ENCODE measurements at places on chromosomes 5 and 9.

DNA sequence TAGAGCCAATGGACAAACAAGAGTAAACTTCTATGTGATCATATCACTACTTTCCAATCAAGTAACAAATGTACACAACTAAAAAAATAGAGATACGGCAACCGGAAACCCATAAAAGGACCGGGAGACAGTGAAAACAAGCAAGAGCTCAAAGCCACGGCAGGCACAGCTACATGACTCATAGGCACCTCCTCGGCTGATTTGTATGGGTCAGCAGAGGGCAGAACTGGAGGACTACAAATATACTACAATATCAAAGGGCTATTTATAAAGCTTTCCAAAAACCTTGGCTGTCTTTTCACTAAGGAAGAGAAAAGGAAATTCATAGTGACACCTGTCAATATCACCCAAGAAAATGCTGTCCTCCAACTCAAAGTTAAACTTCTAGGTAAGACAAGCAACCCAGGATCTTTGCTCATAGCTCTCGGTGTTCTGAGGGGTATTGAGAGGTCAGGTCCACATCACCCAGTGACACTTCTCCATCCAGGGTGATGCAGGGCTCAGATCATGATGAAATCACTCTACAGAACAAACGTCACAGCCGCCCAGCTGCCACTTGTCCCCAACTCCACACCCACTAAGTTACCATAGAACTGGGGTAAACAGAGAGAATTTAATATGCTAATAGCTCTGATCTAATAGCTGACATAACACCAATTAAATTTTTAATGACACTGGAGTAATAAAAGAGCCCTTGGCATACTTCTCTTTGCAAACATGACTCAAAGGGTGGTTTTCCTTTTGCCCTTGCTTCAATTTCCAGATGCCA, 41.3 kb downstream of the PFDN1 start:
- DNase-seq, result no peak

GRCh38 chr5:97600486-97600885, 417.4 kb upstream of the RIOK2 start:
- DNase-seq, result no peak

DNA sequence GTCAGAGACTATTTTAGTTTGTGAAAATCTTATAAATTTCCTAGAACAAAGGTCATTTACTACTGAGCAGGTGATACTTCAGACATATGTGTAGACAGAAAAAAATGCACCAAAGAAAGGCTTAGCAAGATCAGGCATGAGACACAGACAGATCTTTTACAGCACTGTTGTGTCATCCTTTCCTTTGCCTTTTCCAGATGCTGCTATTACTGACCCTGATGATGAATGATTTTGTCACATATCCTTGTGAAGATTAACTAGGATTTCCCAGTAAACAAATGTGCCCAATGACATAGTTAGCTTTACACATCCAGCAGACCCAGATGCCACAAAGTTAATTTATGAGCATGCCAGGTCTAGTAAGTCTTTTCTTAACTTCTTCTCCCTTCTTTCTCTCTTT, 68.2 kb downstream of the DMRTA1 start:
- no peak for DNase-seq

- DNase-seq, result no peak
These were observed 61.4 kb downstream of the PSMB7 start for GRCh38 chr9:124353811-124354274.

- DNase-seq, result no peak
These were observed 149.3 kb downstream of the NTRK2 start for GRCh38 chr9:84818791-84819190.

DNA sequence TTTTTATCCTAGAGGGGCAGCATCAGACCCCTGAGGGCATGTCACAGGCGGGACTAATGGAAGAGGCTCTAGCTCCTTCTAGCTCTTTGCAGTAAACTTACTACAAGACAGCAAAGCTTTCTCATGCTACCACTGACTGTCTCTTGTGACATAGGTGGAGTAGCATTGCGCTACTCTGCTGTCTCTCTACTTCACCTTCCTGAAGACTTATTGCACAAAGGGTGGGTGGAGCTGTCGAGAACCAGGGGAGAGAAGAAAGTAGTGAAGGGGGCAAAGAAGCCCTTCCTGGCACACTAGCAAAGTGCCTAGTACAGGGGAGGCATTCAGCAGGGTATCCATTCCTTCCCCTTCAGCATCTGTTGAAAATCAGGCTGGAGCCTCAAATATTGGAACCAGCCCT, 36.1 kb upstream of the NEK6 start:
- no peak for DNase-seq

DNA sequence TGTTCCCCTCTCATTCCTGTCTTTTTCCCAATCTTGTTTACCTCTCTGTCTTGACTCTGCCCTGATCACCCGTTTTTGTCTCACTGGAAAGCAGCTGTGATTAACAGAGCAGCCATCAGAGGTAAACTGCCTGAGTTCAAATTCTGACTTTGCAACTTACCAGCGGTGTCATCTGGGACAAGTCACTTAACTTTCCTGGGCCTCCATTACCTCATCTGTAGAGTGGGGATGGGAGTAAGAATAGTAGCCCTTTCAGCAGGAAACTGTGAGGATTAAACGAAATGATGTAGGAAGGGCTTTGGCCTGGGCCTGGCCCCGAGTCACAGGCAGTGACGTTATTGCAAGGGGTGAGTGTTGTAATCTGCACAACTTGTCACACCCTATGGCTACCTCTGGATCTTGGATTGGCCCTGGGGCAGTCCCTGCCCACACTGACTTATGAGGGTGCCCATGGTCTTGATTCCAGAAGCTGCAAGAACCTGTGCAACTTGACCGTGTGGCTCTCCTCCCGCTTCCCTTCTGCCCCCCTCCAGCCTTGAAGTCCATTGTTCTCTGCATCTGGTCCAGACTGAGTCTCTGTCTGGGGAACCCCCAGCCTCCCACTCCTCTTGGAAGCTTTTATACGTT, 657 bp upstream of the PCDH12 start:
- peak; percentile 38 for DNase-seq

DNA sequence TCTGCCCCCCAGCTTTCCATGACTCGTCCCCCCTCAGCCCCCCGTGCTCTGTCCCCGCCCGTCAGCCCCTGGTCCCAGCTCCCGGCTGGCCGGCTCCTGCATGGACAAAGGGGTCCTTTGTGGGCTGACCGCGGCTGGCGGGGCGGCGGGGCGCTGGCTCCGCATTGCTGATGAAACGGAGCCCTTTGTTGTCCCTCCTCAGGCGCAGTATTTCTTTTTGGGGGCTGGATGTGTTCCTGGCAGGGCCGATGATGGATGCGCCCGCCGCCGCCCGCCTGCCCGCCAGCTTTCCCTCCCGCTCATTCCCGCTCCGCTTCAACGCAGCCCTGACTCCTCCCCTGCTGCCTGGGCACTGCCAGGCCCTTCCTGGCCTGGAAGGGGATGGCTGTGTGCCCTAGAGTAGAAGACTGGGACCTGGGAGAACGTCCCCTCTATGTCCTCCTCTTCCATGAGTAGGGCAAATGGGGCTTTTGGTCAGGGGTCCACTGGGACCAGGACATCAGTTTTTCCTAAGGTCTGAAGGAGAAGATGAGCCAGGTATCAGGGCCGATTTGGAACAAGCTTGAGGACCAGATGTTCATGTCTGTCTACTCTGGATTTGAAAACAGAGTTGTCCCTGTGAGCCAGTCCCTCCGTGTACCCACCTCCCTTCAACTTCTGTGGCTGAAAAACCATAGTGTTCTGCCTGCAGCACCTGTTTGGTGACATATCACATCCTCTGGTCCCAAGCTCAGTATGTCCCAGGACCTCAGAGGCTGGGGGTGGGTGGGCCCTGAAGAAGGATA, 29.0 kb downstream of the CXXC5 start:
- no peak for DNase-seq

GRCh38 chr9:107717529-107718314, 228.2 kb upstream of the KLF4 start:
- no peak for DNase-seq

- DNase-seq, result no peak
These were observed 58.6 kb downstream of the LHFPL2 start for GRCh38 chr5:78589923-78590322.

DNA sequence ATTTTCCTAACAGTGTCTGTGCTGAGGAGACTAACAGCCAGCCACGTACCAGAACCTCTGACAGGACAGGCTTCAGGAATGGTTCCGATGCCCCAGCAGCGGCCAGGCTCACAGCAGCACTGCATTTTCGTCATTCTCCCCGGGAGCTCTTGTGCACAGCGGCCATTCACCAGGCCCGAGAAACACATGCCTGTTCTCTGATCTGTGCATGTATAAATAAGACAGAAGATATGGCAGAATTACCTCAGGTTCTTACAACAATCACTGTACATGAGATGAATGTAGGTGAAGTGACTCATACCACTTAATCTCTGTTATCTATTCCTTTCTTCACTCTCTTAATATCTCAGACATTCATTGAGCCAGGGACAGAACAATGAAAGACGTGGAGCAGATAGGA, 143.0 kb downstream of the FBN2 start:
- no peak for DNase-seq

GRCh38 chr5:69485471-69485870, 7.1 kb upstream of the OCLN start:
- no peak for DNase-seq

GRCh38 chr5:36734422-36734821, 128.0 kb downstream of the SLC1A3 start:
- no peak for DNase-seq

DNA sequence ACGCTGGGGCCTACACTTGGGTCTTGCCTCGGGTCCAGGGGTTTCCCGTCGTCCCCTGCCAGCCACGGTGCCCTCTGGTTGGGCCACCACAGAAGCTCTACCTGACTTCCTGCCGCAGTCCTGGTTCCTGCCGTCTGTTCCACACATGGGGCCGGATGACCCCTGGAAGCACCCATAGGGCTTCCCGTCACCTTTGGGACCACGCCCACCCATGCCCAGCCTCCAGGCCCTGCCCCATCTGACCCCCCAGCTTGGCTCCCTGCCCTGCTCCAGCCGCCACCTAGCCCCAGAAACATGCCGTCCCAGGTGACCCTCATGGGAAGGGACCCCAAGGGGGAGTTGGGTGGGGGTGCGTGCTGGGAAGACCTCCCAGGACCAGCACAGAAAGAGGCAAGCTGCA, 13.7 kb downstream of the MRPL36 start:
- DNase-seq, result no peak

DNA sequence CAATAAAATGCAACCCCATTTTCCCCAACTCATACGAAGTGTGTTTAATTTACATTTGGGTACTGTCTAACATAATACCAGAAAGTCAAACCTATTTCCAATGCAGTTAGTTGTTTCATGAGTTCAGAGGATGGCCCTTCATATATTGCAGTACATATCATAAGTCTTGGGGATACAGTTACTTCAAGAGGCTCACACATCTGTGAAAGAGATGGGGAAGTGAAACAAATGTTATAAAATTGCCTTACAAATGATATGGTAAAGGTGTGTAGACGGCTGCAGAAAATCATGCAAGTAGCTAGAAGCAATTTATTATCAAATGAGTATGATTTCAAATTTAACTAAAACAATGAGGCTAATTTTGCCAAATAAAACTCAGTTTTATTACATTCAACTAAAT, 219.0 kb upstream of the CDH12 start:
- no peak for DNase-seq

GRCh38 chr5:151601391-151601790, 10.3 kb upstream of the FAT2 start:
- DNase-seq, result no peak

- DNase-seq, result no peak
These were observed 121.5 kb downstream of the CAMK4 start for GRCh38 chr5:111345731-111346130.

DNA sequence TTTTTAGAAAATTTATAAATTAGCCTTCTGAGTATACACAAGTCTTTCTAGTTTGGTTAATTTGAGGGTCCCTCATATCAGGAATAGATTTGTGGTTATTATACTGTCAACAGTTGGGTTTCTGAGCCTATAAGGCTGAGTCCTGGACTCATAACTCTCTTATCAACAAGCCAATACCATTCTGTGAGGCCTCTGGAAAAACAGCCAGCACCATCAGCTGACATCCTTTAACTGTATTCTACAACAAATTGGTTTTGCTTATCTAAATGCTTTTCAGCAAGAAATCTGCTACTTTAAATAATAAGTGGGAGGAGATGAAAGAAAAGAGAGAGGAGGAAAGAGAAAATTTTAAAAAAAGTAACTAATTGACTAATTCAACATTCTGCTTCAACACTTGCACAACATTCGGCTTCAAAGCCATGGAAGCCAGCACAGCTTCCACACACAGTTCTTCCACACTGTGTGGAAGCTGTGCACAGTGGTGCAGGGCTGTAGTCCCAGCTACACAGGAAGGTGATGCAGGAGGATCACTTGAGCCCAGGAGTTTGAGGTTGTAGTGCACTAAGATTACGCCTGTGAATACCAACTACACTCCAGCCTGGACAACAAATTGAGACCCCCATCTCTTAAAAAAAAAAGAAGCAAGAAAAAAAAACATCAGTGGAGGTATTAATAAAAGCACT, 84.5 kb downstream of the UBAP2 start:
- DNase-seq, result no peak

- no peak for DNase-seq
These were observed 21.8 kb upstream of the ANKRD18A start for GRCh38 chr9:38641985-38642864.

GRCh38 chr9:16278326-16278999, 592.0 kb downstream of the BNC2 start:
- no peak for DNase-seq

DNA sequence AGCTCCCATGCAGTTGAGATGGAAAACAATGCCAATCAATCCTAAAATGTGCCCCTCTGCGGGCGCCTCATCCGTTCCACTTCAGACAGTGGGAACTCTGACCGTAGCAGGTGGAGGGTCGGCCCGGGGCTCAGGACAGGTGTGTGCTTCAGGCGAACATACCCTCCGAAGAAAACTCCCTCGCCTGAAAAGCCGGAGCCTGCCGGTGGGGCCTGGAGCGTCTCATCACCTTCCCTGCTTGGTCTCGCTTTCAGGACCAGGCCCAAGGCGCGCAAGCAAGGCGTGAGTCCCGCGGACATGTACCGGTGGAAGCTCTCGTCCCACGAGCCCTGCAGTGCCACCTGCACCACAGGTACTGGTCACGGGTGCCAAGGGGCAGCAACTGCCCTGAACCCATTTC, 26.4 kb downstream of the ADAMTSL2 start:
- no peak for DNase-seq

GRCh38 chr9:122991370-122991830, 42.1 kb upstream of the GPR21 start:
- peak; percentile 50 for DNase-seq

DNA sequence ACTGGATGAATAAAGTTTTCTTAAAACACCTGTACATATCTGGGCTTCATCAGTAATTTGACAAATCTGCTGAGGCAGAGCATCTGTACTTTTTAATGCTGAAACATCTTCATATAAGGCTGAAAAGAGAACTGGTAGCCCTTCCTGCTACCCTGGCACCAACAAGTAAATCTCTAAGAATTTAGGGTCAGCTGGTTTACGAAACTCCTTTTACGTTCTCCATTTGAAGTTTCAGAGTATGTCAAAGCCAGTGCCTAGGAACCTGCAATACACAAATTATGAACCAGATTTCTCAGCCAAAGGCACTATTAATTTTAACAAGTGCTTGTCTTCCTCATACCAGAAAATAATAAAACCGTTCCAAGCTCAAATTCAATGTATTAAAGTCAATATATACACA, 3.8 kb downstream of the ZFAND5 start:
- no peak for DNase-seq

- no peak for DNase-seq
These were observed 81.0 kb upstream of the MAST4 start for GRCh38 chr5:66515209-66515608.

Measured in stimulated activated CD4-positive, alpha-beta T cell treated with anti-CD3 and anti-CD28 coated beads, Interleukin-15, amount 100 ng/mL, for 24 hours (primary cell).